T-cell (primary cell): ENCODE measurements at places on chromosomes 1 and 21.

DNA sequence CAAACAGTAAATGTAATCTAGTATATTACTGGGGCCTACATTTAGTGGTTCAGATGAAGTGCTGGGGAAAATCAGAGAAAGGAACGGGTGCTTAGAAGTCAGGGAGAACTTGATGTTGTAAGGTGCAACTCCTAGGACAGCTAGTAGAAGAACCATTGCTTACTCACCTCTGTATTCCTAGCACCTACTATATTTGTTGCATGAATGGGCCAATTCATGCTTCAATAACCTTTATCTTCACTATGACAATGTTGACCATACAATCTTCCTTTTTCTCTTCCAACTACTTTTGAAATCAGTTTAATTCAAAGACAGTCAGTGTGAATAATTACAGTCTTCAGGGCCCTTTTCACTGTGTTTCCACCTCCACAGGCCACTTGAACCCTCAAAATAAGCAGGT lies 125.0 kb upstream of the DMRTA2 start:
- DNase-seq = no peak

DNA sequence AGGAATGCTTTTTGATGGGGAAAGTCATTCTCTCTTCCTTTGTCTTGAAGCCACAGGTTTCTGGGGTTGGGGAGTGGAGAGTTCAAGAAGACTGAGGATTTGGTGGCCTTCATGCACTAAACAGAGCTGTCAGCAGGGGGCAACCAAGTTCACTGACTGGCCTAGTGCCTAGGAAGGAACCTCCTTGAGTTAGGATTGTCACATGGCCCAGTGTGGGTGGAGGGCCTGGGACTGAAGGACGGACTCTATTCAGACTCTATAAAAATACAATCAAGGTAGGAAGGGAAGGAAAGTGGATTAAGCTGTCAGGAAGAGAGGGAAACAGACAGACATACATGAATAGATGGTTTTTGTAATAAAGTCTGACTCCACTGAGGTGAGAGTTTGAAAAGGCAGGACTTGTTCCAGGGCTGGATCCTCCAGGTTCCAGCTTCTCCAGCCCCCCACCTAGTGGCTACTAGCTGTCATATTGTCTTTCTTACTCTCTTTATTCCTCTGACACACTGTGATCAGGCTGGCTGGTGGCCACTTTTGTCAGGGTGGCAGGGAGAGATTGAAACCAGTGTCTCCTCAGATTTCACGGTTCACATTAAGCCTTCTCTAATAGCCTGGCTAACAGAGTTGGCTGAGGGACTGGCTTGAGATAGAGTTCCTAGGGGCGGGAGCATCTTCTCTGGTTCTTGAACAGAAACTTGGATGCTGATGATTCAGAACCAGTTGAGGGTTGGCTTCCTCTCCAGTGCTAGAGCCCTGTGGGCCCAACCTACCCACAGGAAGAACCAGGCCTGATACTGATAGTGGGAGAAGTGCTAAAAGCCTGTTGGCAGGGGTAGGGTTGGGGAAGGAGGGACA lies 4.1 kb upstream of the SH3BGRL3 start:
- DNase-seq = peak; percentile 71

DNA sequence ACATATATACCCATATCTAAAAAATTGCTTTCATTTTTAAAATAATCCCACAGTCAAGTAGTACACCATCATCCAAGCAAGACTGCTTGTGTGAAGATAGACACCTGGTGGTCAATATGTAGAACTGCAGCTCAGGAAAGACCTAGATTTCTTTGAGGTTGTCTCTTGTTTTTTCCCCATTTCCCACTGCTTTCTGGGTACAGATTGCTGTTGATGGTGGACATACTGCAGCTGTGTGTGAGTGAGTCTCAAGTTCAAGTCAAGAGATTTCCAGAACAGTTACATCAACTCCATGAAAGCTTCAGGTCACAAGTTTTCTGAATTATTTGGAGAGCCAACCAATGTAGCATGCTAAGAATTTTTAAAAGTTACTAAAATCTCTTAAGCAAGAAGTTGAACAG lies 306.4 kb downstream of the DUSP10 start:
- DNase-seq = no peak

DNA sequence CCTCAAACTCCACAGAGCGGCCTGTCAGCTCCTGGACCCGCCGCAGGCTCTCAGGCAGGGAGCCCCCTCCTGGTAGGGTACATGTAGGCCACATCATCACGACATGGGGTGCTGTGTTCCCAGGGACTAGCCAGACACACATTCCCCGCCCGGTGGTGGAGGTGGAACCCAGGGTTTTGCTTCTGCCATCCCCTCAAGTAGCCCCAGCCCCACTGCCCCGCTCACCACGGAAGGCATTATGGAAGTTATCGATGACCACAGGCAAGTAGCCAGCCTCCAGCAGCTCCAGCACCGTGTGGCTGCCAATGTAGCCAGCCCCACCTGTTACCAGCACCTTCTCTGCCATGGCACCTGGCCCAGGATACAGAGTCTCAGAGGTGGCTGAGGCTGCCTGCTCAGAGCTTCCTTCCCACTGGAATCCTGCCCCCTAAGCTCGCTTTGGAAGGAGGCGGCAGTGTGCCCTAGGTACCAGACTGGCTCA lies 1.9 kb downstream of the GALE start:
- no peak for DNase-seq

GRCh38 chr1:10730985-10731384 lies 65.5 kb downstream of the CASZ1 start:
- no peak for DNase-seq

DNA sequence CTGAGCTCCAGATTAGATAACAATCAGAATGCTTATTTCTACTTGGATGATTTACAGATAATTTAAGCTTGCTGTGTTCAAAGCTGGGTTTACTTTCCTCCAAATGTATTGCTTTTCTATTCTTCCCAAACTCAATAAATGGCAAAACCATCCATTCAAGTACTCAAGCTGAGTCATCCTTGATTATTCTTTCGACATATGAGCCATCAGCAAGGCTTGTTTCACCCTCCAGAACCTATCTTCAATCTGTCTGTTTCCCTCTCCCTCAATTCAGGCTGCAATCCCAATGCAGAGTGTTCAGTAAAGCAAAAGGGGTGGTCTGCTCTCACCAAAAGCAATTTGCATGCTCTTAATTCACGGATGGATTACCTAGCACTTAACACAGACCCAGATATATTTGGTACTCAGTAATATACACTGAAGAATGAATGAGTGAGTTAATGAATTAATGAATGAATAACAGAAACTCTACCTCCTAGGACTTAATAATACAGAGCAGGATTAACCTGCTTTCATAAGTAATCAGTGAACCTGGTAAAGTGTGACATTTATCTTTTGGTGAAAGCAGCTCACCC lies 41.9 kb downstream of the DDR2 start:
- no peak for DNase-seq

DNA sequence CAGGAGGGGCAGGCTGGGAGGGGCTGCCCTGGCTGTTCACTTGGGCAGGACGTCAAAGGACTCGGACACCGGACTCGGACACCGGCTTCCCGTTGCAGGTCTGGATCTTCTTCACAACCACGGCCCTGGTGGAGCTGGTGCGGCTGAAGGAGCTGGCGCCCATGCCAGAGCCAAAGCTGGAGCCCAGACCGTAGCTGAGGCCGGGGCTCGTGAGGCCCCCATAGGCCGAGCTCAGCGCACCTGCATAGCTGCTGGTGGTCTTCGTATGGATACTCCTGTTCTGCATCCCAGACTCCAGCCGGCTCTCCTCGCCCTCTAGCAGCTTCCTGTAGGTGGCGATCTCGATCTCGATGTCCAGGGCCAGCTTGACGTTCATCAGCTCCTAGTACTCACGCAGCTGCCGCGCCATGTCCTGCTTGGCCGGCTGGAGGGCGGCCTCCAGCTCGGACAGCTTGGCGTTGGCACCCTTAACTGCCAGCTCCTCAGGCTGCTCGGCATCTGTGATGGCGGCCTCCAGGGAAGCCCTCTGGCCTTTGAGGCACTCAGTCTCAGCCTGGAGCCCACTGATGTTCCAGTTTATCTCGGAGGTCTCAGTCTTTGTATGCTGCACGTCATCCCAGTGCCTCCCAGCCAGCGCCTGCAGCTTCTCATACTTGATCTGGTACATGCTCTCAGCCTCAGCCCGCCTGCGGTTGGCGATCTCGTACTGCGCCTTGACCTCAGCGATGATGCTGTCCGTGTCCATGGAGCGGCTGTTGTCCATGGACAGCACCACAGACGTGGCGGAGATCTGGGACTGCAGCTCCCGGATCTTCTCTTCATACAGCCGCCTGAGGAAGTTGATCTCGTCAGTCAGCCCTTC lies 15.1 kb upstream of the KLF17 start:
- no peak for DNase-seq

GRCh38 chr21:29347274-29347681 lies 48.6 kb downstream of the BACH1 start:
- no peak for DNase-seq

DNA sequence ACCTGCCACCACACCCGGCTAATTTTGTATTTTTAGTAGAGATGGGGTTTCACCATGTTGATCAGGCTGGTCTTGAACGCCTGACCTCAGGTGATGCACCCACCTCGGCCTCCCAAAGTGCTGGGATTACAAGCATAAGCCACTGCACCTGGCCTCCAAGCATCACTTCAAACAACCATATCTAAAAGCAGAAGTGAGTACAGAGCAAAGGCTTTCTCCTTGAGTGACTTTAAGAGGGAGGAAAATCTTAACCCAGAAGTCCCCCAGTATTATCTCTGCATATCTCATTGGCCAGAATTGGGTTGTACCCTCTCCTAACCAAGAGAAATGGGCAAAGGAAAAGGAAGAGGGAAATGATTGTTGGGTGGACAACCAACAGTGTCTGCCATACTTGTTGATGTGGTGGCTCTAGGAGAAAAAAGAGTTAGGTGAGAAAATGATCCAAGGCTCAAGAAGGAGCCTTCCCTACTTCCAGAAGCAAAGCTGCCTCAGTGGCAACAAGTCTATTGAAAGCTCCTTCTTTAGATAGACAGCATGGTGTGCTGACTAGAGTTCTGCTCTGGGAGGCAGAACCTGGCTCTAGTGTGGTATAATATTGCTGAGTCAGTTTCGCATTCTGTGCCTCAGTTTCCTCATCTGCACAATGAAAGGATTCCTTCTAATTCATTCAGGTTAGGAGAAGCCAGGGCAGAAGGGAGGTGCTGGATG lies 16.8 kb upstream of the FOXE3 start:
- no peak for DNase-seq

DNA sequence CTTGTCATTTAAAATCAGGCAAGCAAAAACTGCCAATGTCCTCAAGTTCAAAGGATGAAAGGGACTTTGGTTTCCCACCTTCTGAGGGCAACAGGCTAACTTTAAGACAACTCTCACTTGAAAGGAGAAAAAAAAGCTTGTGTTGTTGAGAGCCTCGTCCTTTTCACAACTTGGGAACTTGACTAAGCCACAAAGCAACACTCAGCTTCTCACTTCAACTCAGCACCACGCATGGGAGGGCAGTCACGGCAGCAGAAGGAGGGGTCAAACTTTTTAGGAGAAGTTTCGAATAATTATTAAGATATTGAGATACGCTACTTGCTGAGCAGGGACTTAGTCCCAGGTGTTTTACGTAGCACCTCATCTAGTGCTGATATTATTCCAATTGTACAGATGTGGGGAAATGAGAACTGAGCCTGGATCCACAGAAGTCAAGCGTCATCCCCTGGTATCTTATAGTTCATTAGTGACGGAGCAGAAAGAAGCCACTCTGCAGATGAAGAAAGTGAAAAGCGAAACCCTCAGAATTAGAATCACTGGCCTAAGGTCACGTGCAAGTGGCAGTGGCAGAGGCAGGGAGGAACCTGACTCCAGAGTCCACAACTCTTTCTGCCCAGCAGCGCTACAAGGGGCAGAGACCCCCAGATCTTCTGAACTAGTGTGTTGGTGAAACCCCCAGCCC lies 83.6 kb downstream of the JAK1 start:
- no peak for DNase-seq

- no peak for DNase-seq
Observed at GRCh38 chr1:30652152-30652841, 71.1 kb downstream of the MATN1 start.

DNA sequence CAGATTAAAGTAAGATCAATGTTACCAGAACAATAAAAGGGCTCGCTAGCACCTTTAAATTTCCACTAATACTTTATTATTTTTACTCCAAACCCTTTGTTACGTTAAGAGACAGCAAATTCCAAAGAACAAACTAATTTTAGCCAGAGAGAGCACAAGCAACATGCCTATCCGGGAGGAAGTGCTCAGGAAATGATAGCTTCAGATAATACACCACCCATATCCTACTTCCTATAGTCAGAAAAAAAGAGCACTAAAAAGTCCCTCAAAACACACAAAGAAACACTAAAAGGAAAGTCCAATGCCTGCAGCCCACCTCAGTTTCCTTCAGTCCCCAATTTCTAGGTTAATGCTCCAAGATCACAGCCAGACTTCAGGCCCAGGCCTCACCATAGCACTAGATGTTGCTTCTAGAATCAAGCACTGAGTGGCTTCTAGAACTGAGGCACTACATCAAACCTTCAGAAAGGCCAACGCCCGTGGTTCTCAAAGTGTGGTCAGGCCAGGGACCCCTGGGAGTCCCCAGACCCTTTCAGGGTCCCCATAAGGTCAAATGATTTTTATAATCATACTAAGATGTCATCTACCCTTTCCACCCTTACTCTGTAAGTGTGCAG lies 142.6 kb downstream of the PSMG1 start:
- no peak for DNase-seq

DNA sequence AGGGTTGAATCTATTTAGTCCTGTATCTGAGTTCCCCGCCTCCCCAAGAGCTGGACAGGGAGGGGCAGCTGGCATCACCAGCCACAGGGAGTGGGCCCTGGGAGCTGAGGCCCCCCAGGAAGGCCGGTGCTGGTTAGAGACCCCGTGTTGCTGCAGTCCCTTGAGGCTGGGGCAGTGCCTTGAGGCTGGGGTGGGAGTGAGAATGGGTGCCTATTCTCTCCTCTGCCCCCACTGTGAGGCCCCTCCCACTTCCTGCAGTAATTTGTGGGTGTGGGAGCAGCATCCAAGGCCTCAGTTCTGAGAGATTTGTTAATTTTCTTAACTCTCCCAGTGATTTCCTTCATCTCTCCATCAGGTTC lies 2.5 kb upstream of the TRAPPC3 start:
- peak; percentile 49 for DNase-seq

GRCh38 chr1:1428174-1428573 lies 7.1 kb upstream of the ANKRD65 start:
- no peak for DNase-seq

DNA sequence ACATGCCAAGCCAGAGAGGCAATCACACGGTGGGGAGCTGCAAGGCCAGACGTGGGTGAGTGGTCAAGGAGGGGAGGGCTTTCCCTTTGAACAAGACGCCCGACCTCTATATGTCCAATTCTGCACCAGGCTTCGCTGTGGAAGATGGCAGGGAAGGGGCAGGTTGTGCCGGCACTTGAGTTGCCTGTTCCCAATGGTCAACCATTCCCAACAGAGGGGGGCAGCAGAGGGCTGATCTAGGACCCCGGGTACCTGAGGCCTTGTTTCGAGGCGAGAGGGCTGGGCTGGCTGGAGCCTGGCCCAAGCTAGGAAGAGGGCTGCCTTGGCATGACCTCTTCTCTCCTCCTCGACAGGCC lies 64.9 kb downstream of the TMEM53 start:
- peak; percentile 11 for DNase-seq

- DNase-seq = peak; percentile 40
Observed at GRCh38 chr1:33298623-33299277, 22.1 kb downstream of the A3GALT2 start.
